Cortex of kidney (tissue), 1 donor: ENCODE measurements at places on chromosomes 2 and 18.

- no peak for DNase-seq
Measured at GRCh38 chr2:38097988-38098385, 22.0 kb upstream of the CYP1B1 start.

DNA sequence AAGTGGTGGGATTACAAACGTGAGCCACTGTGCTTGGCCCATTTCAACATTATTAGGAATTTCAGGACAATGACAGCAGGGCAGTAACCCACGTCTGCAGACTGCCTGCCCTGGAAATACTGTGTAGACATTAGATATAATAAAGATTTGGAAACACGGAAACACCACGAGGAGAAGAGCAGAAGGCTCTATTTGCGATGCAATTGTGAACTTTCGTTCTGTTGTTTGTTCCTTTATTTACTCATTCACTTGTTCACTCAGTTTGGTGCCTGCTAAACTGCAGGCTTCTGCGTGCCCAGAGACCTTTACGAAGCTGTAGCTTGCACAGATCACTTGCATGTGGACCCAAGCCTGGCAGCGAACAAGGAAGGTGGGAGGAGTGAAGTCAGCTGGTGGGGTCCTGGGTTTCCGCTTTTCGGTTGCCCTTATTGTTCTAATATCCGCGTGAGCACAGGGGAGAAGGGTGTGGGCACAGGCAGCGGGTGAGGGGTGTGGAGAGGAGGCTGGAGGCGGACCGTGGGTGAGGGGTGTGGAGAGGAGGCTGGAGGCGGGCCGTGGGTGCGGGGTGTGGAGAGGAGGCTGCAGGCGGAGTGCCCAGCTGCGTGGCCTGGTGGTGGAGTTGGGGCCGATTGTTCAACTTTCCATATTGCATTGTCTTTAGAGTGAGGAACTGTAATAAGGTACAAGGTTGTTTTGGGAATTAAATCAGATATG lies 3.4 kb downstream of the COLEC11 start:
- DNase-seq = no peak

GRCh38 chr2:15634846-15635490 lies 43.3 kb downstream of the DDX1 start:
- no peak for DNase-seq

GRCh38 chr2:157443090-157443489 lies 799 bp downstream of the CYTIP start:
- no peak for DNase-seq

- DNase-seq = no peak
Measured at GRCh38 chr2:176130957-176131847, 1.7 kb downstream of the HOXD8 start.

DNA sequence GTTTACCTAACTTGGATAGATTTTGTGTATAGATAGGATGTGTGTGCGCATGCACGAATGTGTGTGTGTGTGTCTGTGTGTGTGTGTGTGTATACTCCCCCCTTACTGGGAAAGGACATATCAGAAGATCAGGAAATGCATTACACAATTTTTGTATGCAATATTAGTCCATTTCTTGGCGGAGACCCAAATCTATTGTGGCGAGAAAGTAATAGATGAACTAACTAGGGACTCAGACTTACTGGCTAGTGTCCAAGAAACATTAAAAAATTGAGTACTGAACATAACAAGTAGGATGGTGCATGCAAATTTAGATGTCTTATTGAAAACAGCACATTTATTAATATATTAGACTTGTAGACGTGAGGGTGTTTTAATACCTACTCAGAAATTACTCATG lies 1036.5 kb upstream of the FANCL start:
- no peak for DNase-seq

GRCh38 chr2:54878182-54878581 lies 154.7 kb downstream of the EML6 start:
- no peak for DNase-seq

GRCh38 chr2:46079985-46080560 lies 217.1 kb upstream of the EPAS1 start:
- DNase-seq = no peak

DNA sequence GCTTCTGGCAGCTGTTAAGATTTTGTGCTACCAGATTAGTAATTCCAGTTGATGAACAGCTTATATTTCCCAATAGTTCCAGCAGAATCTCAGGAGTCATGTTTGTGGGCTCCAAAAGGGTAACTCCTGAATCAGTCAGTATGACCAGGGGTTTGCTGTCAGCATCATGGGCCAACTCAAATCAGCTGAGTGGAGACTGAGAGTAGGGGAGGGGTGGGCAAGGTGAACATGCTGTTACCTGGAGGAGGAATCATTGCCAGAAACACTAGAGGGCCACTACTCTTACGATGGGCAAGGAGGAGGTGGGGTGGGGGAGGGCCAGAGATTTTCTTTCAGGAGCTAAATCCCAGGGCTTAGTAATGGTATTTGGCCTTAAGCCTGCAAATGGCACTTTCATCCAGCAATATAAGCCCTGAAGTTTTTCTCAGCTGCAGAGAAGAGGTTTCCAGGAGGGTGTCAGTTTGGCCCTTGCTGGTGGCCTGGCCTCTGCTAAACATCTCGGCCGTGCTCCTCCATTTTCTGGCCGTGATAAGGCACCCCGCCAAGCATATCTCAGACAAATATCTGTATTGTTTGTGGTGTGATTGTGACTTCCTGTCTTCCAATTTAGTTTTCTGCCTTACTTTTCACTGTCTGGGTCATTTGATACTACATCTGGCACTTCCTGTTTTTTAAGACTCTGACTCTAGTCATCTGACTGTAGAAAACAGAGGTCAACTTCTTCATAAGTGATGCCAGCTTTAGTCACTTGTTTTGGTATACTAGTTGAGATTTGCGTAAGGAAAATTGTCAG lies 120.5 kb upstream of the CXCR4 start:
- no peak for DNase-seq

GRCh38 chr2:144358374-144358964 lies 161.4 kb downstream of the ZEB2 start:
- DNase-seq = no peak

DNA sequence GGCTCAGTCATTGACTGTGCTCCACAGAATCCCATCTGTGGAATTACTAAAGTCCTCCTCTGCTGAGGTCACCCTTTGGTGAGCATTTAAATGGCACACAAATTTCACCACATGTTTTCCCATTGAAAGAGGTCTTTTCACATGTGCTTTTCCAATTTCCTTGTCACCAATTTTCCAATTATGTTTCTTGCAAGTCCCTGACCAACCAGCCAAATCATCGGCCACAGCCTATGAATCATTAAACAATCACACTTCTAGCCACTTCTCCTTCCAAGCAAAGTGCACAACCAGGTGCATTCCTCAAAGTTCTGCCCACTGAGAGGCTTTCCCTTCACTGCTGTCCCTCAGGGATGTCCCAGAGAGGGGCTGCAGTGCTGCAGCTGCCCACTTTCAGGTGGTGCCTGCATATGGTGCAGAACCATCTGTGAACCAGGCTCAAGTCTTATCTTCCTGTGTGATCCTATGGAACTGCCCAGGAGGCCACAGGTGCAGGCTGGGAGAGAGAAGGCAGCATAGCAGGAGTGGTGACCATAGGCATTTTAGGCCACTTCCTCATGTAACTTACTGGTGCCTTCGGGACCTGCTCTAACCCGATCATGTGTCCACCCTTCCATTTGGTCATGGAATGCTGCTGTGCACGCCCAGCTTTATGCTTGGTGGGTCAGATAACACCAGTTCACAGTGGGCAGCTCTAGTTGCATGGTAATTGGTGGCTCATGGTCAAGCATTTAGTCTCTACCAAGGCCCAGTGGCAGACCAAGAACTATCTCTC lies 153.0 kb downstream of the SEPTIN10 start:
- no peak for DNase-seq

- no peak for DNase-seq
Measured at GRCh38 chr2:151241224-151241623, 20.4 kb downstream of the RBM43 start.

DNA sequence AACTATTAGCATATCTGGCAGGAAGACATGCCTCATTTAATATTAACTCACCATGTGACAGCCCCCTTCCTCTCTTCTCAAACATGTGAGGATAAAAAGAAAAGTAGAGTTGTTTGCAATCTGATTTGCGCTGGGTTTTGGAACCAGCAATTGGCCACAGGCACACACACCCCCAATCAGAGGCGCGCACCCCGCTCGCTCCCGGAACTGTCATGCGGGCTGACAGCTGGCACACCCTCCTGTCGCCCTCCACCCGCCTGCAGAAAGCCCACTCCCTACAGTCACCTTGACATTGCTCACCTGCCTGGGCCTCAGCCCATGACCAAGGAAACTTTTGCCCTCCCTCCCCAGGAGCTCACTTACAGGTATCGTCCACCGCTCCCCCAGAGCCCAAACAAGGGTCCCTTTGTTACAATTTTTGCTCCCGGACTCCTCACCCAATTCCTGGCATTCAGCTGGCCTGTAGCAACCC lies 1.1 kb downstream of the COBLL1 start:
- no peak for DNase-seq

DNA sequence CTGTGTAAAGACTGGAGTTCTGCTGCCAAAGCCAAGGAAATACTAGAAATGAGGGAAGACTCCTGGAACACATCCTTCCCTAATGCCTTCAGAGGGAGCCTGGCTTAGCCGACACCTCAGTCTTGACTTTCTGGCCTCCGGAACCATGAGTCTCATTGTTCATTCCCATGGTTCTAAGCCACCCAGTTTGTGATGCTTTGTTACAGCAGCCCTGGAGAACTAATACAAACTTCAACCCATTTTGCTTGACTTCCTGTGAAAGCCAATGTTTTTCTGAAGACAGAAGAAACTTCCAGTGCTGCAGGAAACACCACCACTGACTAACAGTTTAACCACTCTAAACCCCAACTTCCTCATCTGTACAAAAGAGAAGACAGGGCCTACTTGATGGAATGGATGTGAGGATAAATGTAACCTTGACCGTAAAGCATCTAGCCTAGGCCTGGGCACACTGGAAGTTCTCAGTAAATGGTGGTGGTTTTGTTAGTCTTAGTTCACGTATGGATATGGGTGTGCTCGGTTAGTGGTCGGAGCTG lies 85.9 kb upstream of the RFX8 start:
- DNase-seq = no peak

GRCh38 chr2:127324635-127325034 lies 30.7 kb upstream of the ERCC3 start:
- no peak for DNase-seq
